Subcutaneous adipose tissue (tissue), 4 donors: ENCODE measurements at places on chromosomes 6 and 20. TPM values are rescaled to one million over a fixed set of nuclear protein-coding genes. Genes with fewer than 3 reads are reported as not detected.

Gene GSTA3
- total RNA-seq = not detected

Gene COL21A1
- total RNA-seq = 1.1 TPM

Gene MLIP
- 3.8 TPM for total RNA-seq

Gene FAM209B
- not detected for total RNA-seq
